GM20000 (cell line): ENCODE measurements at places on chromosomes 7 and 10.
A peak's percentile ranks its signal among the peaks of the same experiment; 100 is the strongest.

DNA sequence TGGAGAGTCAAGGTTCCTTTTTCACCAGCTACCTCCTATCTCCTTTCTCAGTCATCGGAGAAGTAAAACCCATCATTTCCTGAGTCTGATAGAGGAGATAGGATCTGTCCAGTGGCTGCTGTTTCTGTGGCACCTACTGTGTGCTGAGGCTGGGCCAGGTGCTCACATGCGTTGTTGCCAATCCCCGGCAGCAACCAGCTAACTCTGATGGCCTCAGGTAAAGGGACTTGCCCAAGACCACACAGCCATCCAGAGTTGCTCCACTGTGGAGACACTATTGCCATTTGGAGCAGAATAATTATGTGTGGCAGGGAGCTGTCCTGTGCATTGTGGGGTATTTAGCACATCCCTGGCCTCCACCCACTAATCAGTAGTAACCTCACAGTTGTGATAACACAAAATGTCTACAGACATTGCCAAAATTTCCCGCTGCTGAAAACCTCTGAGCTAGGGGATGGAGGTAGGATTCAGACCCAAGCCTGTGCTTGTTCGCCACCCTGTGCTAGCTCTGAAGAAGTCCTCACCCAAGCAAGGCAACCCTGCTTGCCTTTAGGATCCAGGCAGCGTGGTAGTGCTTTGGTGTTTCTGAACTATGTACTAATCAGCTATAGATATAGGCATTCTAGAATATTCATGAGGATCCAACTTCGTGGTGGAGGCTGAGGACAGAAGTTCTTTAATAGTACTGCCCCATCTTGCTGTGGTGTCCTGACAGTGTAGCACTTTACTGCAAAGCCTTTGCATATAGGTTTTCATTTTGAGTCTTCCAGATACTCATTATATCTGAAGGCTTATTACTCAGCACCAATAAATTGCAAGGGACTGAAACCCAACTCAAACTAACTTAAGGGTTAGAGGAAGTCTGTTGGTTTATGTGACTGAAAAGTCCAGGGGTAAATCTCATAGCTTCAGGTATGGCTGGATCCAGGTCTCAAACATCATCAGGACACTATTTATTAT lies 164.6 kb downstream of the GRK5 start:
- peak; percentile 68 for DNase-seq

- DNase-seq, result no peak
These were observed 109.5 kb upstream of the SHH start for GRCh38 chr7:155921804-155922066.

GRCh38 chr7:139619367-139619657 lies 95.8 kb downstream of the CLEC2L start:
- no peak for DNase-seq

DNA sequence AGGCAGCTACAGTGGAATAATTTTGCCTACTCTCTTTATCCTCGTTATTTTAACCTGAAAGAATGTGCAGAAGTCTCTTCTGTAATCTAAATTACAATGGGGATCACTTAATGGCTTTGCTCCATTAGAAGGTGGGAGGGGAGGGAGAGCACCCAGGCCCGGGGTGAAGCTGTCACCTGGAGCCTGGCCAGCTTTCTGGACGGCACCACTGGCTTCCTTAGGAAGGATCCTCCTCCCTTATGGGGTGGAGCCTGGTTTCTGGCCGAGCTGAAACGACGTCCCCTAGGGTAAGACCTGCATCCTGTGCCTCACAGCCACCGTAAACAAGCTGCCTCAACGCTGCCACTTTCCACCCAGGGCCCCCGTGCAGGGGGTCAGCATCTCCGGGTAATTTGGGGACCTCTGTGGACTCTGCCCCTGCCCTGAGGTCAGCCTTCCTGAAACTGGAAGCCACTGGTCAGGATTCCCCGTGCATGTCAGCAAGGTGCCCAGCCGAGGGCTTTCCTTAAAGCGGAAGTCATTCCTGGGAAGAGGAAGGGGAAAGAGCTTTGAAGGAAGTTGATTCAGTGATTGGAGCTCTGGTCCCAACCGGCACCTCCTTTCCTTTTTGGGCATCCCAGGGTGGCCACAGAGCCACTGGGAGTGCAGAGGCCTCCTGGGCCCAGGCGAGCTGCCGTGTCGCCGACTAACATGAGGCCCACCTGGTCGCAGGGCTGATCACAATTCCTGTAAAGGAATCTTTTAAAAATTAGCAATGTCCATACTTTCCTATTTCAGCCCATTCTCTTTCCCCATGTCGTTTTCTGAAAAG lies 569.1 kb downstream of the DNAJB6 start:
- no peak for DNase-seq

DNA sequence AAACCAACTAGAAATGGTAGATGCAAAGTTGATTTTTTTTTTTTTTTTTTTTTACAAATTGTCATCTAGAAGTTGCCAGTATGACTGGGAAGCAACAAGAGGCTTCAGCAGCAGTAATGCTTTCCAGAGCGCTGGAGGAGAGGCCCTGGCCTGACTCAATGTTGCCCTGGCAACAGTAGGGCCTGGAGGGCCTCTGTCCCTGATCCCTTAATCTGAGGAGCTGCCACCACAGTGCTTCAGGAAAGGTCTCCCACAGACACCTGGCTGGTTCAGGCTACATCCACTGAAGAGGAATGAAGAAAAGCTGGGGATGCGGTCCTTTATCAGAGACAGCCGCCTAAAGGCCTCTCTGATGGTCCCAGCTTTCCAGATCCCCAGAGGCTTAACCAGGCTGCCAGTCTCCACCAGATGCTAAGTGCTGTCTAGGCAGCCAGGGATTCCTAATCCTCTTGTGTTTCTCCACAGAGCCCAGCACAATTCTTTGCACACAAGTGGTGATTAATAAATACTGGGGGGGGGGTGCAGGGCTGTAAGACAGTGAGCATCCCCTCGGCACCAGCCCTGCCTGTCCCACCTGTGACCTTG lies 33.7 kb downstream of the ZNF777 start:
- no peak for DNase-seq

DNA sequence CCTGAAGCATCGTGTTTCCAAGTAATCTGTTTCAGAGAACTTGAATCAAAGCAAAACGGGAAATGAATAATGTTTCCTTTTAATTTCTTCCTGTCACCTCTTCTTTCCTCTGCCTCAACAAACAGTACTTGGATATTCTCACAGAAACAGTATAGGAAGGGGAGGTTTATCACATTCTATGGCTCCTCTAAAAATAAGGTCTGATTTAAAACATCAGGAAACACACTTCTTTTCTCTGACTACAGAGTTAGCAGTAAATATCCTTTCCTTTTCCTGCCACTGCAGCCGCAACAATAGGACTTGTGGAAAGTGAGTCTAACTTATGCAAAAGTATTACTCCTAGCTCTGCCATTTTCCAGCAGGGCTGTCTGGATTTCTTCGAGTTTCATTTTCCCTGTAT lies 62.3 kb downstream of the CH25H start:
- no peak for DNase-seq

DNA sequence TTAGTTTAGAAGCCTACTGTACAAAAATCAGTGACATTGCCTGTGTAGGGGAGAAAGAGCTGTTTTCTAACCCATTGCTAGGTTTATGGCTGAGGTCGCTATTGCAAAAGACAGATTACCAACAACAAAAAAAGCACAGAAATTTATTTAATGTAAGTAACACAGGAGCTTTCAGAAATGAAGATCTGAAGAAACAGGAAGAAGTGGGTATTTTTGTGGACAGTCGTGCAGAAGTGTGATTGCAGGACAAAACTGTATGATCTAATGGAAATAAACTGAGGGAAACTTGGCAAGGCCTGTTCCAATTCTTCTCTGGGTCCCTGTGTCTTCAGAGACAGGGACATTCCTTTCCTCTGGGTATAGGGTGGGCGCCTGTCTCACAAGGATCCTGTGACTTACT lies 87.4 kb downstream of the APBB1IP start:
- no peak for DNase-seq

DNA sequence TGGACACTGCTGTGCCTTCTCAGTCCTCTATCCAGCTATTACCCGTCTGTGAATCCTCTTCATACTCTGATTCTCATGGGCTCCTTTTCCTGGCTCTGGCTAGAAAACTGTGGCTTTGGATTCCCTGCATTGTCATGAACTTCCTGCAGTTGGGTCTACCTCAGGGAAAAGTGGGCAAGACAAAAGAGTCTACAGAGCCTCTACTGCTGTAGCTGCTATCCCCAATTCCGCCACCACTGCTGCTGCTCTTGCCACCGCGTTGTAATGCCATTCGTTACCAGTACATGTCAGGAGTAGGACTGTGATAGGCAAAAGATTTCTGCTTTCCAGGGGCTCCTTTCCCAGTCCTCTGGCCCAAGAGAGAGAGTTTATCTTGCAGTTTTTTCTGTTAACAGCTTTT lies 23.9 kb upstream of the PPP1R17 start:
- no peak for DNase-seq

GRCh38 chr10:67771200-67771599 lies 66.8 kb downstream of the DNAJC12 start:
- DNase-seq, result no peak

DNA sequence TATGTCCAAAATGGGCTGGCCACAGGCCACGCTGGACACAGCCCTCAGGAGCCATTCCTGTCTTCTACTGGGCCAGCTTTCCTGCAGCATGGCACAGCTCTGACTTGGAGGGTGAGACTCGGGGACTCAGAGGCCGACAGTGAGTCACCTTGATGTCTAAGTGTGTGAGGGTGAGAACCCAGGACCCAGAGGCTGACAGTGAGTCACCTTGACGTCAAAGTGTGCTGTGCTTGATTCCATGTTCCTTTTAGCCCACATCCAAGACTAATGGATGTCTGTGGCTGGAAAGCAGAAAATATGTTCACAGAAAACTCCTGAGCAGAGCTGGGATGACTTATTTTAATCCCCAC lies 6.0 kb upstream of the FAM170B start:
- no peak for DNase-seq

DNA sequence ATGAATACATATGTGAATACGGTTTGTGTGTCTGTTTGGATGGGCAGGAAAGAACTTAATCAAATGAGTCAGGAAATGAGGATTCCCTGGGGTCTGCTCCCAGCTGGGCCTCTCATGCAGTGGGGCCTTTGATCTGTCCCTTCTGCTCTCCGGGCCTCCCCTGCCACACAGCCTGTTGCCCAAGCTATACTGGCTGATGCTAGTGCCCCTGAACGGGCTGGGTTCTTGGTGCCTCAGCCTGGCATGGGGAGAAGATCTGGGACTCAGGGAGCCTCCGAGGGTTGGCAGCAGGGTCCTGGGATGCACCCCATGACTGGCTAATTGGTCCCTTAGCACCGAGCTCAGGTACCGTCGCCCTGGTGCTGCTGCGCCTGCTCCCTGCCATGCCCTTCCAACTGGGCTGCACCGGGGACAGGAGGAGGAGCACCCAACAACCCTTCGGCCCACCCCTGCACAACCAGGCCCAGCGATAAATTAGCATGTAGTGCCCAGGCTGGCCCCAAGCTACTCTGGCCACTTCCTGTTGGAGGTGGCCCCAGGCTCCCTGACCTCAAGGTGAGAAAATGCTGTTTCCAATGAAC lies 59.9 kb upstream of the DUSP5 start:
- no peak for DNase-seq

DNA sequence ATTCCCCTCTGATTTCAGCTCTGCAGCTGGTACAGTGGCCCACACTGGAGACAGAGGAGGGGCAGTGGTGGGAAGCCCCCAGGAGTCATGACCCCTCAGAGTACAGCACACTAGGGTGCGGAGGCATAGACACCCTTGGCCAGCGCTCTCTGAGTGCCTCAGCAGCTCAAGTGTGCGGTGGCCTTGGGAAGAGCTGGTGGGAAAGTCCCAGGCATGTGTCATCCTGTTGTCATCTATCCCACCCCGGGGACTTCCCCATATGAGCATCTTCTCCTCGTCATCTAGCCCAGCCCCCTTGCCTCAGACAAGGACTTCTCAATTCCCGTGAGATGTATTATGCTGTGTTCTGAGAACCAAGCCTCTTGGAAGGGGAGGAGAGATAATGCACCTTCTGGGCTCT lies 15.6 kb upstream of the PPIF start:
- DNase-seq, result peak; percentile 82

GRCh38 chr7:103539875-103540274 lies 93.9 kb upstream of the SLC26A5 start:
- no peak for DNase-seq

GRCh38 chr7:54858008-54858692 lies 99.1 kb upstream of the SEC61G start:
- no peak for DNase-seq

DNA sequence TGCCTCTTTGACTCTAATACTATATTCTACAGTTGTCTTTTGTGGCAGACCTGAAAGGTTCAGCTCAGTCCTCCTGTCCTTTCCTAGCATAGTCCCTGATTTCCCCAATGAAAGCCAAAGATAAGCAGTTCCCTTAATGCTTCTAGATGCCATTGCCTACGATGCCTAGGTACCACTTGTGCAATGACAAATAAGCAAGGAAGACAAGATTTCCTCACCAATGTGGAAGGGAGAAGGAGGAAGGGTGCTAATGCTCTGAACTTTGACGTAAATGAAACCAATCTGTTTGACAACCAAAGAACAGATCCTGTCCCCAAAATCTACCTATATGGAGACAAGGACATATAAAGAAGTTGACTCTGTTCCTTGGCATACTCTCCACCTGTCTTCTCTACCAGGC lies 393.3 kb downstream of the KCNMA1 start:
- no peak for DNase-seq

GRCh38 chr7:149459201-149459539 lies 1.7 kb downstream of the ZNF777 start:
- DNase-seq, result no peak

DNA sequence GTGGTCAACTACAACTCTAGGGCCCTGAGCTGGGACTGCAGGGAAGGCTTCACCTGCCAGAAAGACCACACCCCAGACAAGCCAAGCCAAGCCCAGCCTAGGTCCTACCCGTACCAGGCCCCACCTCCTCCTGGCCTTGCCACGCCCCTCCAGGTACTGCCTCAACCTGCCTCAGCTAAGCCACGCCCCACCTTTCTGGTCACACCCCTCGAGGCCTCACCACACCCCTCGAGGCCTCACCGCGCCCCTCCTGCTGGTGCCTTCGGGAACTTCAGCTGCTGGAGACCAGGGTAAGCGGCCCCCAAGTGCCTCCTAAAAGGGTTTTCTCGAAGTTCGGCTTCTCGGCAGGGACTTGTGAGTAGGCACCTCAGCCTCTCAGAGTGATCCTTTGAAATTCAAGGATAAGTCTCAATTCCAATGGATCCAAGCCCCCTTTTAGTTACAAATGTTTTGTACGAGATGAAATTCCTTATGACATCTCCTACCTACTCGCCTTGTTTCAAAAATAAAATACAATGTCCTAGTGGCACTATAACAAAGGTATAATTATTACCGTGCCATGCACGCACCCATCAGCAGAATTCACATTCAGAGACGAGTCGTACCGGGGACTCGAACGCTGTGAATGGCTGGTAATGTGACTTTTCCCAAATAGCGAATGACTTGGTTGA lies 171.2 kb downstream of the ARHGAP21 start:
- DNase-seq, result no peak
